Putamen (tissue), 1 donor: ENCODE measurements at places on chromosomes 6 and 20.

GRCh38 chr6:123518441-123519188 lies 118.1 kb downstream of the TRDN start:
- DNase-seq: peak; percentile 8

- DNase-seq: no peak
These were observed 39.0 kb downstream of the B4GALT5 start for GRCh38 chr20:49674383-49675352.

GRCh38 chr6:46677314-46677654 lies 10.4 kb upstream of the TDRD6 start:
- DNase-seq: no peak

GRCh38 chr20:49612127-49612738 lies 44.3 kb upstream of the PTGIS start:
- DNase-seq: peak; percentile 93

DNA sequence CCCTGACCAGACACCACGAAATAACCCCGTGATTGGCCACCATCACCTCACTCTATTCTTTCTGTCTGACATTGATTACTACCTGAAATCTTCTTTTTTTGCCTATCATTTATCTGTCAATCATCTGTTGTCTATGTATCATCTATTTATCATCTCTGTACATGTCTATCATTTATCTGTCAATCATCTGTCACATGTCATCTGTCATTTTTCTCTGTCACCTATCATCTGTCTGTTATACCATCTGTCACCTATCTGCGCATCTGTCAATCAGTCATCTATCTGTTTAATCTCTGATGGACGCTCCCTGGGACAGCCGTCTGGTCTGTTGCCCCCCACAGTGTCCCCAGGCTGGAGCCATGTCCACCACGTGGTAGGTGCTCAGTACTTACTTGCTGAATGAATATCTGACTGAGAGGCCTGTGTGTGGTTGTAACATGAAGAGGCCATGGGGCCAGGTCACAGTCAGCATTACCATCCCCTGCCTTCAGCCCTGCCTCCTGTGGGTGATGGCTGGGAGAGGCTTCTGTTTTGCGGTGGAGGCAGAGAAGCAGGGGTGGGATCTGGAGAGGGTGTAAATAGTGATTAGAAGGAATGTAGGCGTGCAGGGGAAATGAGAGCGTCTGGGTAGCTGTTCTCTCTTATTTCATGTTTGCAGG lies 302.7 kb downstream of the QKI start:
- DNase-seq: no peak

DNA sequence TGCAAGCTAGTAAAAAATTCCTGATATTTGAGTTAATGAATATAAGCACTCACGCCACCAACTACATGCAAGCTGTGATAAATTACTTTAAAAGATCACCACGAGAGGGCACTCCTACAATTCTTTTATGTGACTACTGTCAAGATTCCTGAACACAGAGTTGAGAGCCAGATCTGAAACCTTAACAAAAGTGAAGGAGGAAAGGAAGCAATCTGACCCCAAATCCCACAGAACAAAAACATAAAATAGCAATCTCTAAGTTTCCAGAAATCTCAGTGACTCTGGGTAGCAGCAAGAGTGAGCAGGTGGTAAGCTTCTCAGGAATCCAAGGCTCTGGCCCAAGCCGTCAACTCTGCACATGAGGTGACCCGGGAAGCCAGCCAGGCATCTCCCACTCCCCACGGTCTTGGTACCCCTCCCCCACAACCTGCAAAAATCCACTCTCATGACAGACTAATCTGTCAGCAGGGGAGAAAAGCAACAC lies 55.1 kb downstream of the STAU1 start:
- peak; percentile 70 for DNase-seq

GRCh38 chr6:113979937-113980336 lies 9.0 kb upstream of the HDAC2 start:
- DNase-seq: no peak
